ENCODE measurements at places on chromosomes 16 and 17. TPM values are rescaled to one million over a fixed set of nuclear protein-coding genes. Genes with fewer than 3 reads are reported as not detected.

The AIPL1 gene
- total RNA-seq = not detected

The SSTR5 gene
- not detected for total RNA-seq

- no peak for ATAC-seq
These were observed 186.0 kb downstream of the WWOX start for GRCh38 chr16:78285437-78285922.

GRCh38 chr17:63275971-63276745 is 169.9 kb downstream of the CYB561 start:
- no peak for ATAC-seq

DNA sequence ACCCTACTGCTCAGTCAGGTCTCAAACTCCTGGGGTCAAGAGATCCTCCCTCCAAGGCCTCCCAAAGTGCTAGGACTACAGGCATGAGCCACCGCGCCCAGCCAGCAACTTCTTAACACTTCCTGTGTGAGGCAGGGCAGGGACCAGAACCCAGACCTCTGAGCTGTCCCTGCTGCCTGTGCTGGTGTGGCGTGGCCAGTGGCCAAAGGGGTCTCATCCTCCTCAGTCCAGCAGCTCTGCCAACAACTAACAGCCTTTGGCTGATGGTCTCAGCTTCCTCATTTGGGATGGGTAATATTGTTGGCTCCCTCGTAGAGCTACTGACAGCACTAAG is 1.4 kb upstream of the LLGL1 start:
- ATAC-seq = no peak

DNA sequence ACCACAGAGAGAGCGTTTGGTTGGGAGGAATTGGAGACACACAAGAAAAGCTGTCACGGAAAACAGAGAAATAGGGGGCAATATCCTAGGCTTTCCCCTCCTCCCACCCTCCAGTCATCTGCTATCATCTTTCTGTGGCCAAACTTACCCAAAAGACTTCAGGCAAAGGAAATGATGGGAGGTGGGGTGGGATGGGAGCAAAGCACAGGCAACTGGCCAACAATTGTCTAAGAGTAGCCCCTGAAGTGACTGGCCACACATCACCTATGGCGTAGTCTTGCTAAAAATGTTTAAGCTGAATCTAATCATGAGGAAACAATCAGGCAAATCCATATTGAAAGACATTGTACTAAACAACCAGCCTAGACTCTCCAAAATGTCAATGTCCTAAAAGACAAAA is 46.9 kb upstream of the ALOX12 start:
- ATAC-seq = no peak

DNA sequence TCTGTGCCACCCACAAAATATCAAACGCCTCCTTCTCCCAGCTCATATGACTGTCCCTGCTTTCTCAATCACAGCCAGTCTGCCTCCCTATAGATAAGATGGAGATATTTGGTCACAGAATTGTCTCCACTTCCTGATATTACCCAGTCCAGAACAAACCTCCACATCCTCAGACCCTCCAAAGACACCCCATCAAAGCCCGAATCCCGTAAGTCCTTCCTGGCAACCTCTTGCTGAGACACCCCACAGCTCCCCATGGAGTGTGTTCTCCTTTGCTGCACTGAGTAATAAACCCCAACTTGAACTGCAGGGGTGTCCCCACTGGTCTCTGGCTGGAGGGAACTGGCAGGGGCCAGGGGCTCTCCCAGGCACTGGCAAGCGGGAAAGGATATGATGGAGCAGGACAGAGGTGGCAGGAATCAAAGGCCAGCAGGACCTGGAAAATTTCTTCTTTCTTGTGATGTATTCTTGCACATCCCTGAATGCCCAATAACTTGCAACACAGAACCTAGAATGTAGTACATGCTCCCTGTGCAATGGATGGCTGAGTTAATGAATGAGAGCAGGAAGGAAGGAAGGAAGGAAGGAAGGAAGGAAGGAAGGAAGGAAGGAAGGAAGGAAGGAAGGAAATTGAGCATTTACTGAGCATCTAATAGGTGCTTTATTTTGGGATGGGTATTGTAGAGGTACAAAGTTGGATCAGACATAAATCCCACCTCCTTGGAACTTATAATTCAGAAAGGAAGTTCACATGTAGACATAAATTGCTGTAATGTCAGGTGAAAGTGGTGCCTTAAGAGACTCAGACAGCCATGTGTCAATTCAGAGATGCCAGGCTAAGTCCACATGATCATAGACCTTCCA is 13.9 kb downstream of the TMEM114 start:
- ATAC-seq = no peak

- peak; percentile 1 for ATAC-seq
These were observed 555 bp downstream of the NUP88 start for GRCh38 chr17:5418858-5419355.

Data from motor neuron (in vitro differentiated cells).